ENCODE measurements at places on chromosomes 1 and 21. TPM values are rescaled to one million over a fixed set of nuclear protein-coding genes. Genes with fewer than 3 reads are reported as not detected.

DNA sequence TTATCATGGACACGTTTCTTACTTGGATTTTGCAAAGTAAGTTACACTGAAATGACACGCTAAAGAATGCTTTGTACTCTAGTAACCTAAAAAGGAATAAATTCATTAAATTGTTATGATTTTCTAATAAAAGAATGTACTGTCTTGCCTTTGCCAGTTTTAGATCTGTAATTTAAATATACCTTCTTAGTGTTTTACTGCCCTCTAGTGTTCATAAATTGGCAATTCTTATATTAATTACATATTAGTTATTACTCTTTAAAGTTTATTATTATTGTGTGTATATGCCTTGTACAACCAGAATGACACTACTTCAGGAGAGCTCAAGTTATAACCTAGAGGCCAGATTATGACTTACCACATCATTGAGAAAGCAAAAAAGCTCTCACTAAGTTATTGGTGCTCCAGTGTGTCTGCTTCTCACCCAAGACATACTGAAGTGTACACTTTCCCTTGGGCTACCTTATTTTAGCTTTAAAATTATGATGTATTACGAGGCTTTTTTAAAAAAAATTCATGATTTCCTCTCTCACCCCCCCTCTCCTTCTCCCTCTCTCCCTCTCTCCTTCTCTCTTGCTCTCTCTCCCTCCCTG lies 169.9 kb downstream of the HS2ST1 start:
- peaks cover 8% of the 10 kb centered on the region for H3K4me1 ChIP-seq
- DNase-seq = no peak
- no peak overlapping the region for H3K4me3 ChIP-seq
- H3K27me3 ChIP-seq = no peaks in the 10 kb centered on the region
- H3K36me3 ChIP-seq = no peaks in the 10 kb centered on the region

The AKR7A3 gene
- total RNA-seq = 0.88 TPM

GRCh38 chr21:39604951-39605350 lies 7.8 kb upstream of the B3GALT5 start:
- H3K27ac ChIP-seq = no peak overlapping the region
- peaks cover 4% of the 10 kb centered on the region for H3K27me3 ChIP-seq

DNA sequence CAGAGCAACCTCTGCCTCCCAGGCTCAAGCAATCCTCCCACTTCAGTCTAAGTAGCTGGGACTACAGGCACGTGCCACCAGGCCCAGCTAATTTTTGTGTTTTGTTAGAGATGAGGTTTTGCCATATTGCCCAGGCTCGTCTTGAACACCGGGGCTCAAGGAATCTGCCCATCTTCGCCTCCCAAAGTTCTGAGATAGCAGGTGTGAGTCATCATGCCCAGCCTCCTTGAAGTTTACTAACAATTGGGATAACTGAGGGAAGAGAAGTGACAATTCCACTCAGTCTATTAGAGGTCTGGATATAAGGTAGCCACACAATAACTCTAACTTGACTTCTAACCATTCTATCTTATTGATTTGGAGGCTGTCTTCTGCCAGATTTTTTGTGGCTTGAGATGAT lies 6.3 kb upstream of the RCC1 start:
- no peak for DNase-seq
- H3K27me3 ChIP-seq = no peaks in the 10 kb centered on the region
- H3K36me3 ChIP-seq = peaks cover 9% of the 10 kb centered on the region
- H3K27ac ChIP-seq = no peak overlapping the region
- peaks cover 8% of the 10 kb centered on the region for H3K4me1 ChIP-seq
- H3K4me3 ChIP-seq = no peak overlapping the region

The ZNF683 gene
- total RNA-seq = not detected

The MAP10 gene
- 1.1 TPM for total RNA-seq

- DNase-seq = no peak
- no peak overlapping the region for H3K27ac ChIP-seq
- no peak overlapping the region for H3K4me3 ChIP-seq
- H3K4me1 ChIP-seq = no peaks in the 10 kb centered on the region
- H3K36me3 ChIP-seq = peaks cover 7% of the 10 kb centered on the region
- H3K27me3 ChIP-seq = no peaks in the 10 kb centered on the region
Observed at GRCh38 chr1:212820969-212821368, 26.5 kb downstream of the SPATA45 start.

DNA sequence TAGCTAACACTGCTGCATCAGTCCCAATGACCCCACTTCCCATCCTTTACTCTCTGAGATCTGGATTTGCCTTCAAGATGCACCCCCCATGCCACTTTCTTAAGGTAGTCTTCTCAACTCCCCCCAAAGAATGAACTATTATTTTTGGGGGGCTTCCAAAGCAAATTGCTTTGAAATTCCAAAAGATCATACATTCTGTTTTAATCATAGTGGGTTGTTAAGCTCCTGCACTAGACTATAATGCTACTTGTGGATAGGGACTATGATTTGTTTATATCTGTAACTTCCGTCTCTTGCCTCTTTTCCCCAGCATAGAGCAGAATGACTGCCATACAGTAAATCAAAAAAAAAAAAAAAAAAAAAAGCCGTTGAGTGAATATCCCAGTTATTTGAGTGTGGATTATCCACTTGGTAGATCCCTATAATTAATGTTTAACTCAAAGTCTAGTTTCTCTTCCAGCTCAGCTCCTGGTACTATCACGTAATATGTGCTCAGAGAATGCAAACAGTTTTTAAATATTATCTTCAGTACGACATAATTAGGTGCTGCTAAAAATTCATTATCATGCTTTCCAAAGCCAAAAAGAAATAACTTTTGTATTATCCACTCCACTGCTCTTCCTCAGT lies 26.9 kb downstream of the KIRREL1 start:
- H3K27ac ChIP-seq = no peak overlapping the region
- peaks cover 17% of the 10 kb centered on the region for H3K27me3 ChIP-seq
- no peaks in the 10 kb centered on the region for H3K4me1 ChIP-seq
- H3K4me3 ChIP-seq = no peak overlapping the region
- DNase-seq = no peak

DNA sequence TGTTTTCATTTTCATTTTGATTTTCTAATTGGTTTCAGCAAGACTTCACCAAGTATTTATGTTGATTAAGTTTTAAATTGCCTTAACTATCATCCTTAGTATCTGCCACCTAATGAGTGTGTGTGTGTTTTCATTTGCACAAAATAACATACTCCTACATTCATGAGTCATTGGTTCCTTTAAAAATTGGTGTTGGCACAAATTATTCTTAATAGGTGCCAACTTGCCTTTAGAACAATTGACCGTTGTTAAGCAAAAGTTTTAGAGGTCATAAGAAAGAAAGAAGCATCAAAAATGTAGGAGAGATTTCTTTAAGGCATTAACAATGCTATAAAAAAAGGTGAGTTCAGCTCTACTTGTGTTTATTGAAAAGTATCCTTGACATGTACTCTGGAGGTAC lies 77.5 kb downstream of the FNBP1L start:
- no peaks in the 10 kb centered on the region for H3K36me3 ChIP-seq
- no peaks in the 10 kb centered on the region for H3K4me1 ChIP-seq
- H3K27ac ChIP-seq = no peak overlapping the region
- DNase-seq = no peak
- no peak overlapping the region for H3K4me3 ChIP-seq

The CELA2B gene
- total RNA-seq = not detected

The CFAP107 gene
- total RNA-seq = not detected

GRCh38 chr1:116246174-116246573 lies 126.9 kb upstream of the ATP1A1 start:
- H3K27ac ChIP-seq = no peak overlapping the region
- H3K4me3 ChIP-seq = no peak overlapping the region
- no peak for DNase-seq
- peaks cover 2% of the 10 kb centered on the region for H3K4me1 ChIP-seq
- no peaks in the 10 kb centered on the region for H3K27me3 ChIP-seq

- H3K4me1 ChIP-seq = peaks cover under 1% of the 10 kb centered on the region
- H3K27ac ChIP-seq = no peak overlapping the region
- no peak overlapping the region for H3K4me3 ChIP-seq
- no peak for DNase-seq
Observed at GRCh38 chr21:42344631-42345030, 6.2 kb downstream of the TFF2 start.

DNA sequence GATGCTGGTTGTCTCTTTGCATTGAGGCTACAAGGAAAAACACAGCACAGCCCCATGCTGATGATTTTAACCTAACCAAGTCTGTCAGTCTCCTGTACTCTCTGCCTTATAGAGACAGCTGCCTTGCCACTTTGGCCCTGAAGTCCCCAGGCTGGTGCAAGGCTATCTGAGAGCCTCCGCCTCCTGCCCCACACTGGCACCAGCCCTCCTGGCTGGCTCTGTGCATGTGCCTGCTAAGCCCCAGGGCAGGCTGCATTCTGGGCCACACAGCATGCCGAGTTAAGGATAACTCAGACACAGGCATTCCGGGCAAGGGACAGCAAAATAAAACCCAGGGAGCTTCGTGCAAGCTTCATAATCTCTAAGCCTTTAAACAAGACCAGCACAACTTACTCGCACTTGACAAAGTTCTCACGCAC lies 910 bp downstream of the RUNX1 start:
- peak overlapping the region; percentile 99 for H3K27ac ChIP-seq
- DNase-seq = peak; percentile 56
- H3K4me1 ChIP-seq = peaks cover 83% of the 10 kb centered on the region
- peak overlapping the region; percentile 93 for H3K4me3 ChIP-seq

DNA sequence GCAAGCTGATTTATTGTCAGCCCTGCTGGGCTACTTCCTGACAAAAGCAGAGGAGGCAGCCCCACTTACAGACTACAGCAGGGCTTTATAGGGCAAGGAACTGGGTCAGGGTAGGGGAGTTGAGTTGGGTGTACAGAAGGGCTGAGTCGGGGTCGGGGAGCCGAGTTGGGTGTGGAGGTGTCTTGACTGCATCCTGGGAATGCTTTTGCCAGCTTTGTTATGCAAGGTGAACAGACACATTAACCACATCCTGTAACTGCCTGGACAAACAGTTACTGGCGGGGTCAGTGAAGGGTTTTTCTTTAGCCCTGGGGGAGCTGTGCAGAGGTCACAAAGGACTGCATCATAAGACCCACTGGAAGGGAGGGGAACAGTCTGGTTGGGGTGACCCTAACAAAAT lies 39.1 kb upstream of the GBP5 start:
- H3K36me3 ChIP-seq = peaks cover 10% of the 10 kb centered on the region
- no peaks in the 10 kb centered on the region for H3K27me3 ChIP-seq
- no peak for DNase-seq
- H3K27ac ChIP-seq = peak overlapping the region; percentile 38
- H3K4me1 ChIP-seq = peaks cover 38% of the 10 kb centered on the region
- no peak overlapping the region for H3K4me3 ChIP-seq

The KCNJ10 gene
- not detected for total RNA-seq

- H3K27me3 ChIP-seq = no peaks in the 10 kb centered on the region
- no peak for DNase-seq
- H3K4me1 ChIP-seq = no peaks in the 10 kb centered on the region
- H3K4me3 ChIP-seq = no peak overlapping the region
- no peaks in the 10 kb centered on the region for H3K36me3 ChIP-seq
Observed at GRCh38 chr21:27525780-27526179, 558.9 kb upstream of the ADAMTS5 start.

The KRTAP11-1 gene
- not detected for total RNA-seq

- peak overlapping the region; percentile 27 for H3K4me3 ChIP-seq
- no peaks in the 10 kb centered on the region for H3K36me3 ChIP-seq
- DNase-seq = no peak
- H3K4me1 ChIP-seq = peaks cover 52% of the 10 kb centered on the region
Observed at GRCh38 chr1:194052514-194053338, 866.3 kb upstream of the B3GALT2 start.

DNA sequence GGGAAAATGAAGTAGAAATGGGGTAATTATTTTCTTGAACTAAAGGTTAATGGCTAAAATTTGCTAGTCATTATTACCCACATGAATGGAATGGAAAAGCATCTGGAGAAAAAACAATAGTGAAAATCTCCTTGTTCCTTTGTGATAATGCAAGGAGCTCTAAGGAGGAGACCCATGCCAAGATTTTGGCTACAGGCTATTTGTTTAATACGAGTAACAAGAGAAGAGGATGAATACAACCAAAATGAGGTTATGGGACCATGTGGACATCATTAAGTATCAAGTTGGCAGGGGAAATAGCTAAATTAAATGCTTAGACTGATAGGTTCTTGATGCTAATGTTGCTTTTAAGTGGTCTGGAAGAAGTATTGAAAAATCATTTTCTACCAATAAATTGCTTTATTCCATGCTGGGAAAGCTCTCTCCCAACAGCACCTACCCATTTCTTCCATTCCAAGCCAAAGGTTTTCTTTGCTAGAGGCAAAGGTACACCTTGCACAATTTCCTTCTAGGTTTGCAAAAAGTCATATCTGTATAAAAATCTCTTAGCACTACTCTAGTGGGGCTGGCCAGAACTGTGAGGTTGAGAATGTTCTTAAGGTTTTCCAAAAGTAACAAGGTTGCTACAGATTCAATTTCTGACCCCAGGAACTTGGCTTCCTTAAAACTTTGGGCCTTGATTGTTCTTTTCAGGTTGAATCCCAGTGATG lies 100.2 kb downstream of the SMYD2 start:
- no peak for DNase-seq
- no peaks in the 10 kb centered on the region for H3K27me3 ChIP-seq
- H3K27ac ChIP-seq = no peak overlapping the region
- no peak overlapping the region for H3K4me3 ChIP-seq
- H3K36me3 ChIP-seq = no peaks in the 10 kb centered on the region

DNA sequence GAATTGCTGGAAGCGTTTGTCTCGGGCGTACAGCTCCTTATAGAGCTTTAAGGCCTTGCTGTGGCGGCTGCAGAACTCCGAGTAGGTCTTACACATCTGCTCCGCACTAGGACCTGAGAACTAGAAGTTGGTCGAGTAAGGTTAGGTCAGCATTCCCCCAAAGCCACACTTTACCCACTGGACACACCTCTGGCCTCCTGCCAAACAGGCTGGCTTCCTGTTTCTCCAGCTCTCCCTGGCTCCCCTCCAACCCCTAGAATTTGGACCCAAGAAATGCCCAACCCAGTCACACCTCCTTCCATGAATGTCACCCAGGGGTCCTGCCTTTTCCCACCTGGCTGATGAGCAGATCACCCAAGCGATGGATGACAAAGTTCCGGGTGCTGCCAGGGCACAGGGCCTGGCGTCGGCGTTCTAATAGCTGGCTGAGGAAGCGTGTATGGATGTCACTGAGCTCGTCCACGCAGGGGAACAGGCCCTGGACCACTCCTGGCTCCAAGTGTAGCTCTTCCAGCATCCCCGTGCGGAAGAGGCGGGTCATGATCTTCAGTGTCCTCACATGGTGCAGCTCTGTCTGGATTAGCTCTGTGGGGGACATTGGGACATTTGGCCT lies 15.6 kb downstream of the ARHGEF2 start:
- no peak overlapping the region for H3K4me3 ChIP-seq
- DNase-seq = no peak
- peaks cover 21% of the 10 kb centered on the region for H3K4me1 ChIP-seq
- H3K27me3 ChIP-seq = no peaks in the 10 kb centered on the region
- H3K27ac ChIP-seq = peak overlapping the region; percentile 75

- peaks cover 27% of the 10 kb centered on the region for H3K4me1 ChIP-seq
- H3K27ac ChIP-seq = no peak overlapping the region
- H3K27me3 ChIP-seq = no peaks in the 10 kb centered on the region
- no peak overlapping the region for H3K4me3 ChIP-seq
- DNase-seq = no peak
Observed at GRCh38 chr1:6870086-6870485, 84.8 kb downstream of the CAMTA1 start.

The TMEM82 gene
- total RNA-seq = not detected

The SLC30A10 gene
- total RNA-seq = not detected

The FMO2 gene
- total RNA-seq = not detected

- no peaks in the 10 kb centered on the region for H3K27me3 ChIP-seq
- no peak for DNase-seq
- H3K4me3 ChIP-seq = no peak overlapping the region
Observed at GRCh38 chr21:16842696-16843035, 670.2 kb upstream of the CXADR start.

The EGLN1 gene
- 16.2 TPM for total RNA-seq

- no peak overlapping the region for H3K4me3 ChIP-seq
- no peaks in the 10 kb centered on the region for H3K36me3 ChIP-seq
- no peak overlapping the region for H3K27ac ChIP-seq
- peaks cover 7% of the 10 kb centered on the region for H3K4me1 ChIP-seq
Observed at GRCh38 chr1:15336866-15337265, 72.8 kb upstream of the EFHD2 start.

The PTPN7 gene
- total RNA-seq = 199 TPM

The HMCN1 gene
- not detected for total RNA-seq
